Stimulated activated CD4-positive, alpha-beta T cell treated with anti-CD3 and anti-CD28 coated beads, Interleukin-4, amount 100 ng/mL, for 1 hour (primary cell): ENCODE measurements at places on chromosomes 1 and 21.

GRCh38 chr1:62487956-62488355, 51.1 kb downstream of the USP1 start:
- no peak for DNase-seq

GRCh38 chr1:158163000-158163947, 17.4 kb upstream of the CD1D start:
- no peak for DNase-seq

DNA sequence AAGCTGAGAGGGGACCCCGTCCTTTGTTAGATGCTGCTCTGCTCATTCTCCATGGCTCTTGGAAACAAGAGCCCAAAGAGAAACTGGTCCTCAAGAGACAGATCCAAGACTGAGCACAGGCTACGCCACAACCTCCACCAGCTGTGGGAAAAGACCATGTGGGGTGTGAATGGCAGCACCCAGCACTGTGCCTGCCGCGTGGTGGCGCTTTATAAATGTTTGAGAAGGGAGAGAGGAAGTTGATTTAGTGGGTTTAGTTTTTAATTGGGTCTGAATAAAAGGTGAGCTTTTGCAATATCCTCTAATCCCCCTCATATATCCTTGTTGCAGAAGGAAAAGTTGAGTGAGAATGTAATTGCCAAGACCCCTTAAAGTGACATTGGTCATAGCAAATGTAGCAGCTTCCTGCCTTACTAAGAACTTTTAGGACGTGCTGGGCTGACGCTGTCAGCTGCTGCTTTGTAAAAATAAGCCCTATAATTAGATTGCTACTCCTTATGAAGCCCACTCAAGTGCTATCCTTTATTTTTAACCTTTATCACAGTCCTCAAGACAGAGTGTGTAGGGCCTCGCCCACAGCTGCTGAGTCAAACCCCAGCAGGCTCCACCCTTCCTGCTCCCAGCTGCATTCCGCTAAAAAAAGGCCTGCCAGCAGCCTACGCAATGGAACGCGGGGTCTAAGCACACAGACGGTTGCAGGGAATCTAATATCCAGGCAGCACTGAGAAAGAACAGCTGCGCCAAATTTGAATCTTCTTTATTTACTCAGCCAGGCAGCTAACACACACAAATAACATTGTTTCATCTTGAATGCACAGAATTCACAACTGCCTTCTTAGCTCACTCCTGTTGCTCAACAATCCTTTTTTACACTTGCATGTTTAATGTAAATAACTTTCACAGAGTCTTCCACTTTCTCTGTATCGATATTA, 47.4 kb upstream of the PRDX6 start:
- DNase-seq, result peak; percentile 67

DNA sequence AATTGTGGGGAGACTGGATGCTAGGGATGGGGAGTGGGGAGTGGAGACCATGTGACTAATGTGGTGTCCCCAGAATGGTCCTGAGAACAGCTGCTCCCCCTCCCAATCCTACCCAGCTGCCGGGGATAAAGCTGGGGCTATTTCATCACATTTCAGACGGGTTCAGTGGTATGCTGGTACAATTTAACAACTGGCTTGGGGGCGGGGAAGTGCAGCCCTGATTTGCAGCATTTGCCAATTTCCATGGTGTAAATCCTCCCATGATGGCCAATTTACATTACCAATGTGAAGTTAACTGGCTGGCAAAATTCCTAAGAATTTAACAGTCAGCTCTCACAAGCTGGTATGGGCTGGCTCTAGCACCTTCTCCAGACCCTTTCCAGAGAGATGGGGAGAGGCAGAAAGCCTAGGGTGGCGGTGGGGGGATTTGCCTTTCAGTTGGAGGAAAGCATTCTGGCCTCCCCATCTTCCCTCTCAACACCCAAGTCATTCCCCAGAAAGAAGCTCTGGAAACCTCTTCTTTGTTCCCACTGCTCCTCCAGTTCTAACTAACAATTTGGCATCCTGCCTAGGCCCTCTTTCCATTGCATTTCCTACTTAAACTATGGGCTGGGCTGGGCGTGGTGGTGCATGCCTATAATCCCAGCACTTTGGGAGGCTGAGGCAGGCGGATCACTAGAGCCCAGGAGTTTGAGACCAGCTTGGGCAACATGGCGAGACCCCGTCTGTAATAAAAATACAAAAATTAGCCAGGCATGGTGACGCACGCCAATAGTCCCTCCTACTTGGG, 11.3 kb upstream of the ADGRB2 start:
- DNase-seq, result no peak

GRCh38 chr1:185759061-185759460, 24.9 kb downstream of the HMCN1 start:
- no peak for DNase-seq
